ENCODE measurements at places on chromosomes 3 and 15.

DNA sequence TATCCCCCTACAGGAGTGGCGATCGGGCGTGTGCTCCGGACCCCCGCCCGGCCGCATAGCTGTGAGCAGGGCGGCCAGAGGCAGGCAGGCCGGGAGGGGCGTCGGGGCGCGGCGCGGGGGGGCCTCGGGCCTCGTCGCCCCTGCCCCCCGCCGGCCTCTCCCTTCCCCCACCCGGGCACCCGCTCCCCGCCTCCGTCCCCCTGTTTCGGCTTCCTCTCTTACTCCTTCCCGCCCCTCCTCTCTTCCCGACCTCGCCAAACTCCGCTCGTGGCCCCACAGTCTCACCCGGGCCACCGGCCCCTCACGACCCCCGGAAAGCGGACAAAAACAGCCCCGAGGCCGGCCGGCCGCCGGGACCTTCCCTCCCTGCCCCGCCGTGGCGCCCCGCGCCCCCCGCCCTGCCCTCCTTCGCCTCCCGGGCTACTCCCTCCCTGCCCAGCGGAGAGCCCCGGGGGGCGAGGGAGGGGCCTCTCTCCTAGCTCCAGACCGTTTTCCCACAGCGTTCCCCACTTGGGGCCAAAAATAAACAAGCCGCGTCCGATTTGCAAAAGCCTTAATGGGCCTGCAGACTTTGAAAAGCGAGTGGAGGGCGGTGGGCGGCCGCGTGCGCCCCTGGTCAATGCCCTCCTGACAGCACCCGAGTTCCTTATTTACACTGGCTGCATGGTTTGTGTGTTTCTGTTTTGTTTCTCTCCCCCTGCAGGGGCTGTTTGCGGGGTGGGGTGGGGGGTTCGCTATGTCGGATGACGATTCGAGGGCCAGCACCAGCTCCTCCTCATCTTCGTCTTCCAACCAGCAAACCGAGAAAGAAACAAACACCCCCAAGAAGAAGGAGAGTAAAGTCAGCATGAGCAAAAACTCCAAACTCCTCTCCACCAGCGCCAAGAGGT lies 1.0 kb downstream of the UBE2E1 start:
- no peak for DNase-seq

- DNase-seq = no peak
These were observed 88.0 kb upstream of the IQSEC1 start for GRCh38 chr3:13161021-13161759.

- DNase-seq = no peak
These were observed 7.8 kb downstream of the ADAMTS17 start for GRCh38 chr15:100334015-100334414.

GRCh38 chr3:110708156-110708555 lies 363.5 kb upstream of the NECTIN3 start:
- no peak for DNase-seq

Measured in AG04449 (cell line).